ENCODE measurements at places on chromosomes 1 and 21.

DNA sequence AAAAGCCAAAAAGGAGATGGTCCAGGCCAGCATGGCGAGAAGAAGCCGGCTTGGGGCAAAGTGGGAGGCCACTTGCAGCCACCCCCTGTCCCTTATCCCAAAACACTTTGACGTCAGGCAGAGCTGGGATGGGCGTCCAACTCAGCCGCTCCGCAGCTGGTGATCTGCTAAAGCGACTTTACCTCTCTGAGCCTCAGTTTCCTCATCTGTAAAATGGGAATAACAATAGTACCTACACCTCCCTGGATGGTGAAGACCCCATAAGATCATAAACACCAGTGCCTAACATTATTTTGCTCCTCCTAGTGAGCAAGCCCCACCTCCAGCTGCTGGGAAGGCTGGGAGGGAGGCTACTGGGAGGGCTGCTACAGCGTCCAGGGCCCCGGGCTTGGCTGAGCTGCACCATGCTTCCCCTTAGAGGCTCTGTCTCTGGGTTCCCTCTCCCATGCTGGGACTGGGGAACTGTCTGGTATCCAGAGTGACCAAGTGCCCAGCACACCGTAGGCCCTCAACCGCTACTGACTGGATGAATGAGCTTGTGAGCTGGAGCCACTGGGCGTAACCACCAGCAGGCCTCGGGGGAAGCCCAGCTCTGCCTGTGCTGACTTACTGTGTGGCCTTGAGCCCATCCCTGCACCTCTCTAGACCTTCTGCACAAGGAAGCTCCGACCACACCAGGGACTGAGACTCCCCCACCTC lies 18.3 kb downstream of the IFFO2 start:
- DNase-seq, result no peak

- DNase-seq, result no peak
Measured at GRCh38 chr1:178371235-178371634, 125.5 kb downstream of the CLEC20A start.

GRCh38 chr1:43650310-43651085 lies 549 bp downstream of the KDM4A start:
- DNase-seq, result peak; percentile 96

GRCh38 chr1:89203166-89203565 lies 4.4 kb upstream of the GBP4 start:
- no peak for DNase-seq

DNA sequence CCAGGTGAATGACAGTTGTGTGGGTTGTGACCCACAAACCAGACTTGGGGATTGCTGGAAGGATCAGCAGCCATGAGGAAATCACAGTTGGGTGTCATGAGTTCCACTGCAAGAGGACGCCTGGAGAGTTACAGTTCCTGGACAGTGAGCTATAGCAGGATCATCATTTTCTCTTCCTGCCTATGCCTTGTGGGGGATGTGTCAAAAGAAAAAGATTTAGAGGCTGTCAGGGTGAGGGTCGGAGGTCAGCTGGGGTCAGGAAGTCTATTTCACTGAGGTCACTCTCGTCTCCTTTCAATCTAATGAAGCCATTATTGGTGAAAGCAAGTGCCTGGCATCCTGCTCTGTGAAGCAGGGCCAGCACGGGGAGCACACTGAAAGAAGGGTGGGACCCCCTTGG lies 7.0 kb upstream of the LIN28A start:
- DNase-seq, result no peak

- no peak for DNase-seq
Measured at GRCh38 chr1:236809148-236809547, 14.1 kb downstream of the MTR start.

DNA sequence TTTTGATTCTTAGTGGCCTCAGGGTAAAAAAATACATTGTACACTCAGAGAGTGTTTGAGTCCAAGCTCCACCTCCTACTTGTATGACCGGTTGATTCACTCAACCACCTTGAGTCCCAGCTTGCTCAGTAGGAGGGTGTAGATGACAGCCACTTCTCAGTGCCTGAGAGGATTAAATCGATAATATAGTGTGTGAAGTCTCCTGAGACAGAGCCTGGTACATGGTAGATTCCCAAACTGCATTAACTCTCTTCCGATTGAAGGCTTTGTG lies 38.4 kb downstream of the NCMAP start:
- no peak for DNase-seq

GRCh38 chr1:117576236-117576635 lies 29.6 kb upstream of the TENT5C start:
- no peak for DNase-seq

DNA sequence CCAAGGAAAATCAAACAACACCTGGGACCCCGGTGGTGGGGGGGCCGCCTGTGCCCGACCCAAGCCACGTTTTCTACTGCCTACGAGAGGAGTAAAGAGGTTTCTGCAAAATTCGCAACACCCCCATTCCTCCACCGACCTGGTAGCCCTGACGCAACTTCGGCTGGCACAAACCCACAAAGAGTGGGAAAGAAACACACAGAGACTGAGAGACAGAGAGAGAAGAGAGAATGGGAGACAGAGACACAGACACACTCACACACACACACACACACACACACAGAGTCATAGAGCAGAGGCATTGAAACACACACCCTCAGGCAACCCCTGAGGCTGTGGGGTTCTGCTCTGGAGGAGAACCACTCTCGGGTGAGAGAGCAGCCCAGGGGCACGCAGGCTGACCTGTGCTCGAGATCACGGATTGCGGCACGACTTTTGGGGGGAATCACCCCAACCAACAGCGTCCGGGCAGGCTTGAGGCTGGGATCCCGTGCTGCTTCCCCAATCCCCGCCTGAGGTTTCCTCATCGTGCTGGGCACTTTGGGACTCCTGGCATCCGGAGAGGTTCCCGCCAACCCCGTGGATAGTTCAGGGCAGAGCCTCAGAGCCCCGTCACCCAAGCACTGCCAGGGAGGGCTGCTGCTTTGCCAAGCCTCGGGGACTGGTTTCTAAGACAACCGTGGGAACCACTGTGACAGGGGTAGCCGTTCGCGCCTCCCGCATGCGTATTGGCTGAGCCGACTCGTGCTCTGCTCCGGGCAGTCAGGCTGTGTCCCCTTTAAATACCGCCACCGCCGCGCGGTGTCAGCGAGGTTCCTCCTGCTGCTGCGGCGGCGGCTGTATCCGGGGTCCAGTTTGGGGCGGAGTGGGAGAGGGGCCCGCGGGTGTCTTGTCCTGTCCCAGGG lies 682.4 kb upstream of the TPTE start:
- no peak for DNase-seq

DNA sequence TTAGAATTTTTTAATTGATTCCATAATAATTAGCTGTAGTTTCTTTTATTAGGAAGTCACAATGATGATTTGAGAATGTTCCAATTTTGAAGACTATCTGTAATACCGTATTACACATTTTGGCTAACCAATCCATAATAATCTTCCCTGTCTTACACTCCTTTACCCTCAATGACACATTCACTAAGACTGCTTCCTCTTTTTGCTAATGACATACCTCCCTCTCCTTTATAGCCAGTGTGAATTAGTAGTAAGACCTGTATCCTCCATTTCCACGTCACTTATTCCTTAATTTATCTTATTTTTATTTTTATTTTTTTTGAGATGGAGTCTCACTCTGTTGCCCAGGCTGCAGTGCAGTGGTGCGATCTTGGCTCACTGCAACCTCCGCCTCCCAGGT lies 10.1 kb downstream of the KDM1A start:
- DNase-seq, result no peak
